ENCODE measurements at places on chromosomes 6 and 20.

GRCh38 chr6:41200901-41201763, at the start of gene TREML2:
Gene TREML2 (minus strand): TSS chr6:41201149. CDS start chr6:41201008, 141 bp downstream.
- no peak for DNase-seq

- no peak for DNase-seq
Measured at GRCh38 chr20:63344616-63345327, 16.4 kb downstream of the CHRNA4 start.

DNA sequence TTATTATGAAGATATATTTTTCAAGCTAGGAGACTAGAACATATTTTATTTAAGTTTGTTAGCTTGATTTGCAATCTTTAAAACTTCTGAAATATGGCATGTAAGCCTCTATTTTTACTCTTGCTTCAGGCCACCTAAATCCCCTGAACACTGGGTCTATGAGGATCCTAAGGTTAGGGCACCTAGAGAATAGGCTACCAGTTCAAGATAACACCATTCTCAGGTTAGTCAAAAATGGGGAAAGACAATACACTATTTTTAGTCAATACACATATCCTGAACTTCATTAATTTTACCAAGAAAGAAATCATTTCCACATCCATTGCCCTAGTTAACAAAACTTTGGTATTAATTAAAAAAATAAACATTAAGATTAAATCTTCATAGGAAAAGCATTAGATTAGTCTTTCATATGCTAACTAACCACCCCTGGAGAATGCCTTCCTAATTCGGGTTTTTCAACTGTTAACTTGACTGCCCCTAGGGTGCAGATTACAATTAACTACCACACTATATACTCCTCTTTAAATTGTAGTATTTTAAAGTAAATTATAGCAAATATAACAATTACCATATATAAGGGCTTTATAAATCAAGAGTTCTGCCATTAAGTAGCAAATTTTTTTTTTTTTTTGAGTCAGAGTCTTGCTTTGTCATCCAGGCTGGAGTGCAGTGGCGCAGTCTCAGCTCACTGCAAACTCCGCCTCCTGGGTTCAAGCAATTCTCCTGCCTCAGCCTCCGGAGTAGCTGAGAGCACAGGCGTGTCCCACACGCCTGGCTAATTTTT, 6.7 kb upstream of the HSF2 start:
- DNase-seq: no peak

- DNase-seq: no peak
Measured at GRCh38 chr20:35004051-35004725, 48.5 kb downstream of the MYH7B start.

GRCh38 chr6:156630613-156631302, 146.4 kb upstream of the ARID1B start:
- no peak for DNase-seq

- DNase-seq: no peak
Measured at GRCh38 chr6:91328241-91328640, 741.4 kb upstream of the MAP3K7 start.

- DNase-seq: no peak
Measured at GRCh38 chr6:141041596-141042087, 1091.1 kb upstream of the GJE1 start.

DNA sequence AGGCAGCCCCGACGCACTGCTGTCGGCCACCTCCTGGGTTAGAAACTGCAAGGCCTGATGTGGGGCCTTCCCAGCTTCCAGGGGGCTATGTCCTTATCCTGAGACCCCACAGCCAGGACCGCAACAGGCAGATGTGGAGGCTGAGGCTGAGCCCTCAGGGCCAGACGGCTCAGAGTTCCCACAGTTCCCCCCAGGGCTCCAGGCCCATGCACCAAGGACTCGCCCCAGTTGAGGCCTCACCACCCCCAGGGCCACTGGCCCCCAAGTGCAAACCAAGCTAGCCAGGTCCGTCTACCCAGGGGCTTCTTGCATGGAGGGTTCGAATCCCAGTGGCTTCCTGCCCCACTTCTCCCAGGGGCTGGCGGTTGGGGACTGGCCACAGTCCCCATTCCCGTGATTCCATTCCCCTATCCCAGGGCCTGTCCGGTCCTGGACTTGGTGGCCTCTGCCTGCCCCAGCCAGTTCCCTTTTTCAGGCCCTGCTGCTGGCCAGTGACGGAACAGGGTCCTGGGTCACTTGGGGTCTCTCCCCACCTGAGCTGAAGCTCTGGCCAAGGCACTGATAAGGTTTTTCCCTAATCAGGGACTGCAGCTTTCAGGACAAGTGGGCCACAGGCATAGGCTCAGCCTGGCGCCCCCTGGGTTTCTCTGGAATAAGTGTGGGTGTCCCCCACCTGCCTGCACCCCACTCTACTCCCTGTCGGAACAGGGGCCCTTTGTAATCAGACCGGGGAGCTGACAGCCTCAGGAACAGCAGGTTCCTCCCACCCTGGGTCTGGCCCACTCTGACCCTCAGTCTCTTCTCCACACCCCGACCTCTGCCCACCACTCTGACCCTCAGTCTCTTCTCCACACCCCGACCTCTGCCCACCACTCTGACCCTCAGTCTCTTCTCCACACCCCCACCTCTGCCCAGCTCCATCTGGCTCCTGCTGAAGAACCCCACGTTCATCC, 22.0 kb downstream of the SLCO4A1 start:
- DNase-seq: no peak

DNA sequence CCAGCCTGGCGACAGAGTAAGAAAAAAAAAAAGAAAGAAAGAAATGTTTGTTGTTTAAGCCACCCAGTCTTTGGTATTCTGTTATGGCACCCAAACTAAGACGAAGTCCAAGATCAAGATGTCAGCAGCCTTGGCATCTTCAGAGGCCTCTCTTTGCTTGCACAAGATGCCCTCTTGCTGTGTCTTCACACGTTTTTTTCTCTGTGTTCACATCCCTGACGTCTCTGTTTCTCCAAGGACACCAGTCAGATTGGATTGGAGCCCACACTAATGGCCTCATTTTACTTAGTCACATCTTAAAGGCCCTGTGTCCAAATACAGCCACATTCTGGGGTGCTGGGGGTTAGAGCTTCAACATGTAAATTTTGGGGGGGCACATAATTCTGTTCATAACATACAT, 380.9 kb downstream of the GJA1 start:
- DNase-seq: no peak

- DNase-seq: no peak
Measured at GRCh38 chr6:44645276-44645675, 257.8 kb downstream of the CDC5L start.

GRCh38 chr6:135212935-135213334, 31.8 kb downstream of the MYB start:
- DNase-seq: no peak

- DNase-seq: peak; percentile 65
Measured at GRCh38 chr6:19159089-19159488, 678.1 kb upstream of the ID4 start.

DNA sequence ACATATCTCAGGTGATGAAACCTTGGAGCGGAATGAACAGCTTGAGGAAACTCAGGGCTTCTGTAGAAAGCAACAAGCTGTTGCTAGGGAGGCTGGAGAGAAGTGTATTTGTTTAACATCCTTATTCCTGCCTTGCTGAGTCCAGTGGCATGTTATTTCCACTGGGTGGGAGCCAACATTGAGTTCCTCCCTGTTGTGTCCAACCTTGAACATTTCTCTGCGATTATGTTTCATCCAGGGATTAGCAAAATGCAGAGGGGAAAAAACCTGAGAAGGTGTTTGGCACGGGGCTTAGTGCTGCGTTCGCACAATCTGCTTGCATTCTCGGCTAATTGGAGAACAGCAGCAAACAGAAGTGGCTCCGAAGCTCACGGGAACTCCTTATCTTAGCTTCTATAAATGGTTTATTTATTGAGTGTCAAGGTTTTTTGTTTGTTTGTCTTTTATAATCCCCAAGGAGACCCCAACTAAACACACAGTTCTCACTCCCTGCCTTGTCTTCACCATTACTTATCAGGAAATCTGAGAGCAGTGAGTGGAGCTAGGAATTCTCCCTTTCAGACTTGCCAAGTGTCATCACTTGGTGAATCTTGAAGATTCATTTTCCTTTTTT, 412.8 kb downstream of the CDC5L start:
- peak; percentile 13 for DNase-seq

All from T47D (cell line).